Thoracic aorta (tissue), 2 donors: ENCODE measurements at places on chromosomes 12 and 14.

DNA sequence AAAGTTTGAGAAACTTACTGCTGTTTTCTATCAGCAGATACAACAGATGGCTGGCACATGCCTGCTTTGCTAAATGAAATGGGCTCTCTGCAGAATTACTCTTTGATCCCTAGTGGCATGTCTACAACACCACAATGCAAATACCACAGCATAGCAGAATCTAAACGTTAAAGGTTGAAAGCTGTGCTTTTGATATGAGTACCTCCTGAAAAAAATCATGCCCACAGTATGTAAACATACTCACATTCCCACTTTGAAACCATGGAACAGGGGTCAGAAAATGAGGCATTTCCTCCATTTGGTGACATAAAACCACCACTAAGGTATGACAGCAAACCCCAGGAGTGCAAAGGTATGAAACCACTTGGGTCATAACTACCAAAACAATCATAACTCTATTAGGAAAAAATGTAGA, 7.5 kb downstream of the WIF1 start:
- no peak for DNase-seq
- no peak overlapping the region for H3K27ac ChIP-seq
- no peaks in the 10 kb centered on the region for H3K27me3 ChIP-seq

GRCh38 chr12:131111446-131111845, 157.7 kb downstream of the ADGRD1 start:
- no peaks in the 10 kb centered on the region for H3K27me3 ChIP-seq
- no peaks in the 10 kb centered on the region for H3K4me1 ChIP-seq
- H3K27ac ChIP-seq: no peak overlapping the region
- DNase-seq: no peak

DNA sequence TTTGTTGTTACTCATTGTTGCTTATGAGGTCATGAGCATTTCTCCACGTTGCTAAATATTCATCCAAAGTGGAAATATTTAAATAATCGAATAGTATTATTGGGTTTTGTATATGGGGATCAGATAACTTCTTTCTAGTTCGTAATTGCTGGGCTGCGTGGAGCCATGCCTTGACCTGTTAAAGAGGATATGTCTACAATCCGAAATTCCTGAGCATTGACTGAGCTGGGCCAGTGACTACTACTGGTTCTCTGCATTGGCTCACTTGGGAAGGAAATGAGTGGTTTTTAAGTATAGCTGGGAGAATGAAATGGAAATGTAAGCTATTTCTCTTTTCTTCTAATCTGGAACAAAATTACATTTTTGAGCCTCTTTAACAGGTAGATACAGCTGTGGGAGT, 163.2 kb downstream of the RPL10L start:
- no peaks in the 10 kb centered on the region for H3K27me3 ChIP-seq
- no peaks in the 10 kb centered on the region for H3K36me3 ChIP-seq
- H3K27ac ChIP-seq: no peak overlapping the region
- no peaks in the 10 kb centered on the region for H3K4me1 ChIP-seq
- no peak overlapping the region for H3K4me3 ChIP-seq

- no peaks in the 10 kb centered on the region for H3K36me3 ChIP-seq
- H3K4me1 ChIP-seq: no peaks in the 10 kb centered on the region
- H3K4me3 ChIP-seq: no peak overlapping the region
- no peak overlapping the region for H3K27ac ChIP-seq
- DNase-seq: no peak
- no peaks in the 10 kb centered on the region for H3K27me3 ChIP-seq
These were observed 121.9 kb downstream of the KITLG start for GRCh38 chr12:88458327-88458726.

- H3K4me3 ChIP-seq: no peak overlapping the region
- no peaks in the 10 kb centered on the region for H3K4me1 ChIP-seq
- H3K27ac ChIP-seq: no peak overlapping the region
- H3K27me3 ChIP-seq: no peaks in the 10 kb centered on the region
- H3K36me3 ChIP-seq: no peaks in the 10 kb centered on the region
These were observed 172.0 kb upstream of the PELI2 start for GRCh38 chr14:55946231-55946630.

DNA sequence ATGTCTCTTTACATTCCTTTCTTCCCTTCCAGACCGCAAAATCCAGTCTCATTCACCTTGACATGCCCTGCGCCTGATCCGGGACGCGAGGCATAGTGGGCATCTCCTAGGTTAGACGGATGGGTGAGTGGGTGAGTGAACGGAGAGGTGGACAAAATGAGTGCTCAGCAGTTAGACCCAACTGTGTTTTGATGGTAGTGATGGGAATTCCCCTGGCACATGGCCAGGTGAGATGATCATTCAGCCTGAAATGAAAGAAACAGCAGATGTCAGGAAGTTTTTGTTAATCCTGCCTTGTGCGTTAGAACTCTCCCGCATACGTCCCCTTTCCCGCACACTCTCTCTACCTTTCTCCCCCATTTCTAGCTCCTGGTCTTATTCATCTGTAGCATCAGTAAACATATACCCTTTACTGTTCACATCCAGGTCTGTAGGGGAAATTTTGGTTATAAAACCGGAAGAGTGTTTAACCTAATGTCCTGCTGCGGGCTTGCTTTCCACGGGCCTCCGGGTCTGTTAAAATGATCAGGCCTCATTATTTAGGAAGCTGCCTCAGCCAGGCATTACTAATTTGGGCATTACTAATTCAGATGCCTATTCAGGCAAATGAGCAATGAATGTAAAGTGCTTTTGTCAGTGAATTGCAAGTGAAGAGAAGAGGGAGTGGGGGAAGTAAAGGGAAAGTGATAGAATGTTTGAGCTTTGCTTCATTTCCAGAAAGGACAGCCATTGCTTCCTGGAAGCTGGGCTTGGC, 172.8 kb downstream of the ETV6 start:
- DNase-seq: no peak
- peaks cover 48% of the 10 kb centered on the region for H3K4me1 ChIP-seq
- no peak overlapping the region for H3K27ac ChIP-seq
- no peak overlapping the region for H3K4me3 ChIP-seq
- H3K27me3 ChIP-seq: no peaks in the 10 kb centered on the region

DNA sequence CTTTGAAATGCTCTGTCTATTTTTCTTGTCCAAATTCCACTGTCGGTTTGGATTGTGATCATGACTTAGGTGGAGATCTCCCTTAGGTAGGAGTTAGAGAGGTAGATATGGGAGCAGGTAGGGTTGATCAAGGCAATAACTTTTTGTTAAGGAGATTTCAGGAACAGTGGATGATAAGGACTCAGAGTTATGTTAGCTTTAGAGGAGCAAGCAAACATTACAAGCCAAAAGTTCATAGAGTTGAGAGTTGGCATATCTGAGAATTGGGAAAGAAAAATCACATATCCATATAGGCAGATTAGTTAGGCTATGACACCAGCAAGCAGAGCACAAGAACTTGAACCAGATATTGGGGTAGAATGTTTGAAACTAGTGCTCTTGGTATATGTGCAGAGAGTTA, 43.1 kb upstream of the C12orf75 start:
- no peak overlapping the region for H3K27ac ChIP-seq
- no peak for DNase-seq
- H3K4me1 ChIP-seq: peaks cover 4% of the 10 kb centered on the region

GRCh38 chr12:19972325-19973288, 395.7 kb upstream of the PDE3A start:
- DNase-seq: no peak
- H3K27ac ChIP-seq: peak overlapping the region; percentile 59
- H3K36me3 ChIP-seq: no peaks in the 10 kb centered on the region
- no peak overlapping the region for H3K4me3 ChIP-seq
- peaks cover 21% of the 10 kb centered on the region for H3K4me1 ChIP-seq

GRCh38 chr12:117472983-117473382, 111.6 kb upstream of the NOS1 start:
- no peak for DNase-seq
- no peak overlapping the region for H3K4me3 ChIP-seq
- no peaks in the 10 kb centered on the region for H3K27me3 ChIP-seq
- no peaks in the 10 kb centered on the region for H3K4me1 ChIP-seq
- no peak overlapping the region for H3K27ac ChIP-seq

GRCh38 chr14:75515629-75515996, 6.7 kb upstream of the BATF start:
- peak overlapping the region; percentile 67 for H3K4me3 ChIP-seq
- H3K4me1 ChIP-seq: no peaks in the 10 kb centered on the region
- H3K36me3 ChIP-seq: no peaks in the 10 kb centered on the region
- no peaks in the 10 kb centered on the region for H3K27me3 ChIP-seq

DNA sequence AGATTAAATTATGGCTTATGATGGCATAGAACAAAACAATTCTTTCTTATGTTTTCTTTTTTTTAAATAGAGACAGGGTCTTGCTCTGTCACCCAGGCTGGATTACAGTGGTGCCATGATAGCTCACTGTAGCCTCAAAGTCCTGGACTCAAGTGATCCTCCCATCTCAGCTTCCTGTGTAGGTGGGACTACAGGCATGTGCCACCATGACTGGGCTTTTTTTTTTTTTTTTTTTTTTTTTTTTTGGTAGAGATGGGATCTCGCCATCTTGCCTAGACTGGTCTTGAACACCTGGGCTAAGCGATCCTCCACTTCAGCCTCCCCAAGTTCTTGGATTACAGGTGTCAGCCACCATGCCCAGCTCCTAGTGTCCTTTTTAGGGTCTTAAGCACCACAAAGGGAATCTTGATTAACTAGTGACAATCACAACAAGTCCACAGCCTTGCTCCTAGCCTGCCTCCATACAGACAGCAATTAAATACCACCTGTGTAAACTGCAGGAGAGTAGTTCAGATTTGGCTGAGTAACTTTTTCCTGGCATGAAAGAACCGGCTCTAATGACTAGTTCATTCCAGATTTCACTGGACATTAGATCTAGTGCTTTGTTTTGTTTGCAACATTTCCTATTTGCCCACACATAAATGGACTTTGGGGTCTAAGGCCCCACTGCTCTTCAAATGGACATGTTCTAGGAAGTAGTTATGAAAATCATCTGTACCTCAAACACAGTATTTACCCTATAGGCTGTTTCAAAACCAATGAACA, 61.6 kb downstream of the SH2B3 start:
- no peak overlapping the region for H3K4me3 ChIP-seq
- no peaks in the 10 kb centered on the region for H3K27me3 ChIP-seq
- no peaks in the 10 kb centered on the region for H3K36me3 ChIP-seq
- no peak for DNase-seq
- peak overlapping the region; percentile 59 for H3K27ac ChIP-seq

DNA sequence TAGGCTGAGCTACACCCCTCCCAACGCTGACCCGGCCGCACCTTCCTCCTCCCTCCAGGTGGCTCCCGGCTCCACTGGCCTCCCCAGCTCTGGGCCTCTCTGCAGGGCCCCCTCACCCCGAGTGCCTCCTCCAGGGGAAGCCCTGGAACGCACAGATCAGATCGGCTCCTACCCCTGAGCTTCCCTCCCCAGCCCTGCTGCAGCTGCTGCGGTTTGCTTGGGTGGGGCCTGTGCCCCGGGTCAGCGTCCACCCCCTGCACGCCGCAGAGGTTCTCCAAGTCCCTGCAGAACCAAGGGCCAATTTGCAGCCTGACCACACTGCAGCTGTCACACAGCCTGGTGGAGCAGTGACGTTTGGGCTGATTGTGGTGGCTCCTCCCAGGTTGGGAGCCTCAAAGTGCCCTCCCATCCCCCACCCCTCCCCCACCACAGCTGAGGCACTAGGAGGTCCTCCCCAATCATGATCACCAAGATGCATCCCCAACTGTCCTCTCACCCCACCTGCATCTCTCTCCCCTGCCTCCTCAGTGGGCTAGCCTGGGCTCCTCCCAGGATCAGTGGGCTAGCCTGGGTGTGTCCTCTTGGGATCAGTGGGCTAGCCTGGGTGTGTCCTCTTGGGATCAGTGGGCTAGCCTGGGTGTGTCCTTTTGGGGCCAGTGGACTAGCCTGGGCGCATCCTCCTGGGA, 12.8 kb upstream of the FBRSL1 start:
- no peaks in the 10 kb centered on the region for H3K4me1 ChIP-seq
- H3K27ac ChIP-seq: no peak overlapping the region
- H3K4me3 ChIP-seq: no peak overlapping the region
- no peak for DNase-seq
- H3K36me3 ChIP-seq: no peaks in the 10 kb centered on the region

DNA sequence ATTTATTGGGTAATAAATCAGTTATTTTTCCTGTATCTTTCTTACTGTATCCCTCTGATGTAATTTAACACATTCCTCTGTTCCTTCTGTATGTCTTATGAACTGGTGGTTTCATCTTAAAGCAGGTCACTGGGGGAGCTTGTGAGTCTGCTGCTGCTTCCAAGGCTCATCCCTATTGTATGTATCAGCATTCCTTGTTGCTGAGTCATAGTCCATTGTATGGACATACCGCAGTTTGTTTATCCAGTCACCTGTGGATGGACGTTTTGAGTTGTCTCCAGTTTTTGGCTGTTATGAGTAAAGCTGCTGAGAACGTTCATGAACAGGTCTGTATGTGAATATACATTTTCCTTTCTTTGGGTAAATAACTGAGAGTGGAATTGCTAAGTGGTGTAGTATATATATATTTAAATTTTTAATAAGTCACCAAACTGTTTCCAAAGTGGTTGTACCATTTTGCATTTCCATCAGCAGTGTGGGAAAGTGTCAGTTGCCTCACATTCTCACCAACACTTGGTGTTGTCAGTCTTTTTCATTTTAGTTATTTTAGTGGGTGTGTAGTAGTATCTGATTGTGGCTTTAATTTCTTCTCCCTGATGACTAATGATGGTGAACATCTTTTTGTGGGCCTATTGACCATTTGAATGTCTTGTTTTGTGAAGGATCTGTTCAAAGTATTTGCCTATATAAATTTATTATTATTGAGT, 82.7 kb downstream of the BEGAIN start:
- DNase-seq: no peak
- H3K4me1 ChIP-seq: no peaks in the 10 kb centered on the region
- no peak overlapping the region for H3K27ac ChIP-seq
- H3K36me3 ChIP-seq: no peaks in the 10 kb centered on the region
- no peak overlapping the region for H3K4me3 ChIP-seq

DNA sequence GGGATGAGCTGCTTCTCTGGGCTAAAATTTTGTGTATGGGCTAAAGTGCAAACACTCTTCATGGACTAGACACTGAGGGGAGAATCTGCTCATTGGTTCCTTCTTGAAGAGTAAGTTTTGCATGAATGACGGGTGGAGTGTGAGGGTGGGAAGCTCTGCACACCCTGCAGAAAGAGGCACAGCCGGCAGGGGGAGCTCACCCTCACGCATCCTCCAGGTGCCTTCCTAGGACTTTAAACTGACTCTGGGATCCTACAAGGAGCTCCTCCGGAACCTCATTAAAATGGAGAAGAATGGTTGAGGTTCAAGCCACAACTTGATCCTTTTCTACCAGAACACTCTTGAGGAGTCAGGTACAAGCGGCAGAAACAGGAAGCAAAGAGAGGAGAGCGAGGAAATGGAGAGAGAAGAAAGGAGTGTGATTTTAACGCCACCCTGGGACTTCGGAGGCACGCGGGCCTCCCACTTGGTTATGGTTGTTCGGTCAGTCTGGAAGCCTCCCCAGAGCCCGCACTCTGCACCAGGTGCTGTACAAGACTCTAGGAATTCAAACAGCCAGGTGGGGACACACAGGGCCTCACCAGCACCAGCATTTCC, 87.5 kb downstream of the SETD3 start:
- peaks cover 26% of the 10 kb centered on the region for H3K36me3 ChIP-seq
- H3K27me3 ChIP-seq: no peaks in the 10 kb centered on the region
- H3K27ac ChIP-seq: no peak overlapping the region
- no peak for DNase-seq
- H3K4me1 ChIP-seq: no peaks in the 10 kb centered on the region

- no peak overlapping the region for H3K4me3 ChIP-seq
- DNase-seq: no peak
- H3K4me1 ChIP-seq: no peaks in the 10 kb centered on the region
These were observed 99.5 kb downstream of the NEDD1 start for GRCh38 chr12:97006585-97006984.
